Right atrium auricular region (tissue), 2 donors: ENCODE measurements at places on chromosomes 7 and 10. TPM values are rescaled to one million over a fixed set of nuclear protein-coding genes. Genes with fewer than 3 reads are reported as not detected.

DNA sequence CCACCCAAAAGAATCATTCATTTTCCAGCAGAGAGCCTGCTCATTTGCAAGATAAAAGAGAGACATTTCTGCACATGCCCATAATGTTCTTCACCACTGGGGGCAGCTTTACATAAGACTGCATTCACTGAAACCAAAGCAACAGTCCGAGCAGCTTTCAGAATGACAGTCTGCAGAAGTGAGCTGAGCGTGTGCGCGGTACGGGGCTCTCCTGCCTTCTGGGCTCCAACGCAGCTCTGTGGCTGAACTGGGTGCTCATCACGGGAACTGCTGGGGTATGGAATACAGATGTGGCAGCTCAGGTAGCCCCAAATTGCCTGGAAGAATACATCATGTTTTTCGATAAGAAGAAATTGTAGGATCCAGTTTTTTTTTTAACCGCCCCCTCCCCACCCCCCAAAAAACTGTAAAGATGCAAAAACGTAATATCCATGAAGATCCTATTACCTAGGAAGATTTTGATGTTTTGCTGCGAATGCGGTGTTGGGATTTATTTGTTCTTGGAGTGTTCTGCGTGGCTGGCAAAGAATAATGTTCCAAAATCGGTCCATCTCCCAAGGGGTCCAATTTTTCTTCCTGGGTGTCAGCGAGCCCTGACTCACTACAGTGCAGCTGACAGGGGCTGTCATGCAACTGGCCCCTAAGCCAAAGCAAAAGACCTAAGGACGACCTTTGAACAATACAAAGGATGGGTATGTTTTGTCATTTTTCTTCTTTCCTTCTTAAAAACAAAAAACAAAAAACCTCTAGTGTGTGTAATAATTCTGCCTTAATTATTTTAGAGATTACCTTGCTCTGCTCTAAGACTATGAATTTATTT, at the start of gene LRRTM3:
LRRTM3 (plus strand) TSS at position 141 of the 820 bp plus-strand sequence.
- peak; percentile 58 for DNase-seq

DNA sequence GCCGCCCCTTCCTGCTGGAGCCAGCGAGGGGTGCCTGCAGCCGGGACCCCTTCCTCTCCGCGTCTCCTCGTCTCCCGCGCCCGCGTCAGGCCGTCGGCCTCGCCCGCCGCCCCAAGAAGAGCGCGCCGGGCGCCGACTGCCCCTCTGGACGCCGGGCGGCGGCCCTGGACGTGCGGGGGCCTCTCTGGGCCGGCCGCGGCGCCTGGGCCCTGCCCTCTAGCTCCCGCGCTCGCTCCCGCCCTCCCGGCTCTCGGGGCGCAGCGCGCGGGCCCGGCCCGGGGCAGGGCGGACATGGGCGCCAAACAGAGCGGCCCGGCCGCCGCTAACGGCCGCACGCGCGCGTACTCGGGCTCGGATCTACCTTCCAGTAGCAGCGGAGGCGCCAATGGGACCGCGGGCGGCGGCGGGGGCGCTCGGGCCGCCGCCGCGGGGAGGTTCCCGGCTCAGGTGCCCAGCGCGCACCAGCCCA, 704 bp downstream of the ZNRF2 start:
- no peak for DNase-seq

GRCh38 chr10:93074597-93075368, 1.1 kb downstream of the CYP26A1 start:
- peak; percentile 26 for DNase-seq

- DNase-seq, result no peak
Observed at GRCh38 chr10:85111271-85111670, 782.9 kb downstream of the CCSER2 start.

DNA sequence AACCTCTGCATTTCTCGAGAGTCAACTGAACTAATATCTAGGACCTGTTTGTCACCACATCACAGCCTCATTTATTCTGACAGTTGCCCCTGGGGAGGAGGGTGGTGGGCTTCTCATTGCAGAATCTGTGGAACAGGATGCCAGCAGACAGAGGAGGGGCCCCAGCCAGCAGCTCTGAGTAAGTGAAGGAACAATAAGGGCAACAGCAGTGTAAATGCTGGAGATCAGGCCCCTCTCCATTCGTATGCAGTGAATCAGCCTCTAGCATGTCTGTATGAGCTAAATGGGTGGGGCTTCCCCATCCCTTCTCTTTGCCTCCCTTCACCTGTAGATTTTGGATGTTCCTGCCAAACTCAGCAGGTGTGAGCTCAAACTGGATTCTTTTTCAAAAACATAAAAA, 7.7 kb upstream of the CPVL start:
- DNase-seq, result no peak

GRCh38 chr7:114791771-114792170, 130.1 kb upstream of the MDFIC start:
- no peak for DNase-seq

Gene AKR1C3
- 48.9 TPM for total RNA-seq

- no peak for DNase-seq
Observed at GRCh38 chr7:27875061-27875460, 135.1 kb downstream of the TAX1BP1 start.

DNA sequence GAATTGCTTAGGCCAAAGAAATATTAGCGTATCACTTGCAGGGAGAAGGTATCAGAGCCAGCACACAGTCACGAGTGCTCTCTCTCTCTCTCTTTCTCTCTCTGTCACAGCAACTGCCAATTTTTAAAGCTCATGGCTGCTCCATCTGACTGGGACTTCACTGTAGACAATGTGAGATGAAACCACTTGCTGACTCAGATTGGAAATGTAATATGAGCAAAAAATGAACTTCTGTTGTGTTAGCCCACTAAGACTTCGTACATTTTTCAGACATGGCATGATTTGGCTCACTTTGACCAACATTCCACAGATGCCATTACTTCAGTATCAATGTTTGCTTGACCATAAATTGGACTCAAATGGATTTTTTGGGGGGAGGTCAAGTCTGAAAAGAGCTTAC, 68.1 kb downstream of the DGKB start:
- DNase-seq, result no peak

Gene TMEM236
- 0.41 TPM for total RNA-seq

Gene ZNF425
- total RNA-seq, result 1.3 TPM

DNA sequence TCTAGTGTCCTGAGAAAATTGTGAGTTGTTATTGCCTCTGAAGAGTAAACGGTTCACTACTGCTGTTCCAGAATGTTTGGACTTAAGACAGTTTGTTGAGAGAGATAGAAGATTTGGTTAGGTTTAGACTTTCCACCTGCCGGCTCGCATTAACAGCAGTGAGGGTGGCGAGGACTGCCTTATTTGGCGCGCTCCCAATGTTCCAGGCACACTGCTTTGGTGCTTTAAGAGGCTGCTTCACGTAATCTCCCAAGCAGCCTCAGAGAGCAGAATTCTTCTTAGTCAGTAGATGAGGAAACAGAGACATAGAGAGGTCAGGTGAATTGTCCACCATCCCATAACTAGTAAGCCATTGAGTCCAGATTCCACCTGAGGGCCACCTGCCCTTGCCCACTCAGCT, 41.1 kb downstream of the GLRX3 start:
- DNase-seq, result no peak

GRCh38 chr7:66356277-66356721, 151.2 kb downstream of the TPST1 start:
- DNase-seq, result no peak

GRCh38 chr7:79096361-79096805, 357.1 kb downstream of the MAGI2 start:
- DNase-seq, result no peak

DNA sequence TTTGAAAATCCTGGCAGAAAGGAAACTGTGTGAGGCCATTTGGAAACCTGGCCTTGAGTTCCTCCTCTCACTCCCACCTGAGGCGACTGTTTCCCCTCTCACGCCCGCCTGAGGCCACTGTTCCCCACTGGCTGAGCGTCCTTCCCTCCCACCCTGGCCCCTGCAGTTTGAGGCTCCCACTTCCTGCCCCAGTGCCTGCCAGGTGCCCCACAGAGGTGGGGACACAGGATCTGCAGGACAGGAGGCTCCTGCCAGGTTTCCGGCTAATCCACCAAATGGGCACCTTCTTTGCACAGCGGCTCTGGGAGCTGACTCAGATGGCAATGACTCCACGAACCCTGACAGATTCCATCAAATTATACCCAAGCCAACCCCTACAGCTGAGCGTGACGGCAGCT, 24.3 kb upstream of the LARP4B start:
- no peak for DNase-seq

Gene SORCS1
- total RNA-seq, result 4.2 TPM
